Activated CD4-positive, alpha-beta T cell treated with anti-CD3 and anti-CD28 coated beads, Interleukin-2, Interleukin-6, amounts not matched to agents 100 ng/mL and 50 ng/mL, durations not matched to agents 16 hours and 8 hours (primary cell): ENCODE measurements at places on chromosomes 1 and 21.
A peak's percentile ranks its signal among the peaks of the same experiment; 100 is the strongest.

DNA sequence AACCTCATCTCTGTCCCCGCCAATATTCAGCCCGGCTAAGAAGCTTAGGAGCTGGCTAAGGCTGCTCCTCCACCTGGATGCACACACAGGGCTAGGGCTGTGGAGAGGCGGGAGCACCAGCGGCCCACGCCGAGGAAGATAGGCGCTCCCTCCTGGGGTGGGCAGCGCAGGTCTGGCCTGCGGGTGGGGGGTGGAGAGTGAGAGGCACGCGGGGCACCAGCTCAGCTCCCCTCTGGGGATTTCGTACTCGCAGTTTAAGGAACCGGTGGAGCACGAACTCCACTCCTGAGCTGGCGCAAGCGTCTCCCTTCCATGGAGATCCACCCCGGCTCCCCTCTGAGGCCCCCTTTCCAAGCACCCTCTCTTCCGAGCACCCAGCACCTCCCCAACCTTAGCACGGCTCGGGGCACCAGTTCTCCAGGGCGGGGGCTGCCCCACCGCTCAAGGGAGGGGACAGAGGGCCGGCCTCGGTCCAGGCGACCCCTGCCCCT lies 433 bp upstream of the KAZN start:
- DNase-seq, result no peak

- DNase-seq, result peak; percentile 73
Measured at GRCh38 chr1:23916209-23917131, 3.3 kb upstream of the CNR2 start.

- peak; percentile 6 for DNase-seq
Measured at GRCh38 chr1:247408100-247408499, 7.9 kb upstream of the NLRP3 start.

- DNase-seq, result peak; percentile 67
Measured at GRCh38 chr1:2556678-2557481, 709 bp downstream of the TNFRSF14 start.

DNA sequence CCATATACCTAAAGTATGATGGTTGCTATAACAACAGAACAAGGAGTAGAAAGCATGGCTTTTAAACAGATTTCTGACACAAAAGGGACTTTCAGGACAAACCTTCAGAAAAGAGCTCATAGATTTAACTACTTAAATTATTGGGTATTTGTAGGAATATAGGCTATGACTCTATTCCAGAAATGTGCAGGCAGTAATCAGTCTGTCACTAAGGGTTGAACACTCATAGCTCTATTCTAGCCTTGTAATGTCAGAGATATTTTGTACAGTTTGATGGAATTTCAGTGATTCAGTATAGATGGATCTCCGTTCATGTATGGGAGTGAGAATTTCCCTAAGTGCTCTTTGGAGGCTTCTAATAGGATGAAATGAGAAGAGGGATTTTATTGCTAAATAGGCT lies 82.8 kb downstream of the EXTL2 start:
- no peak for DNase-seq

DNA sequence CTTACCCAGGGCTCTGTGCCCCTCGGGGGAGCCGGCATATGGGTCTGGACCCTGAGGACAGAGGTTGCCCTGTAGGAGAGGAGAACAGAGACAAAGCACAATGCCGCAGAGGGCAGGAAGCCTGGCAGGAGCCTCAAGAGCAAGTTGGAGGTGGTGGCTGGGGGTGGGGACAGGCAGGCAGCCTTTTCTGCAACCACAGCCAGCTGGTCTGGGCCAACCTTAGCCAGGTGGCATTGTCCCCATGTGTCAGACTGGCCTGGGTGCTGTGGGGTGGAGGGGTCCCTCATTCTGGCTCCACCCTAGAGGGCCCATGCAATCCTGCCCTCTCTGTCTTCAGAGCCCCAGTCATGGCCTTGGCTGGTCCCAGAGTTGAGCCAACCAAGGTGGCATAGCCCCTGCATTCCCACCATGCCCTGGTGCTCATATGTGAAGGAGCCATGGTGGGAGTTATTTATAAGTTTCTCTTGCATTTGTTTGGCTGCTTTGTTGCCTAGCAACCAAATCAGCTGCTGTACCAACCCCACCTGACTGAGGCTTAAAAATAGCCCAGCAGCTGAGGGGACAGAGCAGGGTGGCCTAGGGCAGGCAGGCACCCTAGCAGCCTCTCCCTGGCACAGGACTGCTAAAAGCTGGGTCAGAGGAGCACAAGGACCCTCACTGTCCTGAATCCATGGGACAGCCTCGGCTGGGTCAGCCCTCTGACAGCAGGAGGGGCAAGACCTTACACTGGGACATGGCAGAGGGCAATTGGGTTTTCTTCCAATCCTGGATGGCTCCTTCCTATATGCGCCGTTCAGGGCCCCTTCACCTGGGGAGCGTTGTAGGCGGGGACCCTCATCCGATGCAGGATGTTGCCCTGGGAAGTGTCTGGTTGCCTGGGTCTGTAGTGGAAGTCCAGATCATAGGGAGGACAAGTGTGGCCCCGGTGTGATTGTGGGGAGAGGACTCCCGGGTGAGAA lies 19.5 kb downstream of the MAP7D1 start:
- no peak for DNase-seq

DNA sequence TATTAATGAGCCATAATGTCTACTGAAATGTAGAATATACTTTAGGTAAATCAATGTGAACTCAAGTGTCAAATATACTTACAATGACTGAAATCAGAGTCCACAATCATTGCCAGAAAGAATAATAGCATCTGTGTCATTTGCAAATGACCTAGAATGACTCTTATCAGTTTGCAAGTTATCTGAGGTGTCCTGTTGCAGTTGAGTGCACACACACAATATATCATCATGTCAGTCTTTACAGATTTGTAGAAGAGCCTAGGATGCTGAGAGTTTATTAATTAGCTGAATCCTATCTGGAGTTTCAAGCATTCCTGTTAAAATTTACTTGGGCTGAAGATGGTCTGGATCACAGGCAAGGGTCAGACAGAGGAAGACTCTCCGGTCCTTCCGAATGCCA lies 324.0 kb upstream of the GREM2 start:
- DNase-seq, result no peak

DNA sequence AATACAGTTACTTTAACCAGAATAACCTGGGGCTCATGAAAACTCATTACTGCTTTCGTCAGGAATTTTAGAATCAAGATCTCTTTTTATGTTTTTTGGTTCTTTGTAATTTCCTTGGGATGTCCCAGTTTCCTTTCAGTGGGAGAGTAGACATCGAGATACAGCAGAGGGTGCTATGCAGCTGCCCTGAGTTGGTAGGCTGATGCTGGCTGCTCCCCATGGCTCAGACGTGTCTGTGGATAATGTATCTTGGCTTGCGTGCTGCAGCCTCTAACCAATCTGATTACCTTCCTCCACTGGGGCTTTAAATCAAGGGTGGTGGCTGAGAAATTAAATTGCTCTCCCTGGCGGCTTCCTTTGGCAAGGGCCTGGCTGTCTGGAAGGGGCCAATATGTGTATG lies 253.7 kb downstream of the CACNA1E start:
- DNase-seq, result no peak

DNA sequence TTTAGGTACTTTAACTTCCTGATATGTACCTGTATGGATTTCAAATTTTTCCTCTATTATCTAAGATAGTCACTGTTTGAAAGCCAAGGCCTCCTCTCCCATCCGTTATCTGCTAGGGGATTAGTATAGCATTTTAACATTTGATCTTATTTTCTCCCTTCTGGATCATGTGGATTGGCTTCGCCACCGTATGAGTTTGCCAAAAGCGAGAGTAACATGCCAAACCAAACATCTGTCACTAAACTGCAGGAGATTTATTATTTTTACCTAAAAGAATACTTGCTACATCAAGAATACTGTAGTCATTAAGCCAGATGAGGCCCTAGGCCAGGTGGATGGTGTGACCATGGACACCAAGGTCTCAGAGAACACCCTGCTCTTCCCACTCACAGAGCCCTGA lies 28.5 kb upstream of the EEIG2 start:
- no peak for DNase-seq

- no peak for DNase-seq
Measured at GRCh38 chr1:24193046-24193445, 6.0 kb upstream of the IFNLR1 start.

- peak; percentile 69 for DNase-seq
Measured at GRCh38 chr1:99766378-99766800, at the start of gene FRRS1. TSS of gene FRRS1 (minus strand) at chr1:99766635. CDS start at chr1:99748768, 17,867 bp downstream.

GRCh38 chr1:53206735-53207379 lies 10.2 kb downstream of the CPT2 start:
- no peak for DNase-seq

GRCh38 chr21:28174701-28175100 lies 818.0 kb downstream of the LTN1 start:
- DNase-seq, result no peak

GRCh38 chr1:24751833-24752232 lies 6.6 kb downstream of the CLIC4 start:
- no peak for DNase-seq

- DNase-seq, result peak; percentile 36
Measured at GRCh38 chr1:115469703-115470476, 131.8 kb upstream of the NGF start.

DNA sequence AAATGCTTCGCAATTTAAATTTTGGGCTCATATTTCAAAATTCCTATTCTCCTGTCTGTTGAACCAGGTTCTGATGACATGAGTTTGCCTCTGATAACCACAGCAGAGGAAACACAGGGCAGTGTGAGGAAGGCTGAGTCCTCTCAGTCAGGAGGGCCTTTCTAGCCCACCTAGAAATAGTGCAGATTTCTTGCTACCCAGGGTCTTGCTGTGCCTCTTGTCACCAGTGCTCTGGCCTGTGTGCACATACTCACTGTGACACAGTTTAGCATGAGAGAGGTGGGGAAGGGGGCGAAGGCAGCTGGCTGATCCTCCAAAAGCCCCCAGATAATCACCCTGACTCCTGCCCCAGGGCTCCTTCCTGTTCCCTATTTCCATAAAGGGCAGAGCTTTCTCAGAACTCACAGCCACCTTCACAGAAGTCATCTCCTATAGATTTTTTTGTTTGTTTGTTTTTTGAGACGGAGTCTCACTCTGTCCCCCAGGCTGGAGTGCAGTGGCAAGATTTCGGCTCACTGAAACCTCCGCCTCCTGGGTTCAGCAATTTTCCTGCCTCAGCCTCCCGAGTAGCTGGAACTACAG lies 23.7 kb downstream of the ERRFI1 start:
- DNase-seq, result no peak

GRCh38 chr1:15070145-15070748 lies 83.3 kb upstream of the TMEM51 start:
- no peak for DNase-seq

- no peak for DNase-seq
Measured at GRCh38 chr1:201702936-201703335, 126.0 kb upstream of the IPO9 start.

DNA sequence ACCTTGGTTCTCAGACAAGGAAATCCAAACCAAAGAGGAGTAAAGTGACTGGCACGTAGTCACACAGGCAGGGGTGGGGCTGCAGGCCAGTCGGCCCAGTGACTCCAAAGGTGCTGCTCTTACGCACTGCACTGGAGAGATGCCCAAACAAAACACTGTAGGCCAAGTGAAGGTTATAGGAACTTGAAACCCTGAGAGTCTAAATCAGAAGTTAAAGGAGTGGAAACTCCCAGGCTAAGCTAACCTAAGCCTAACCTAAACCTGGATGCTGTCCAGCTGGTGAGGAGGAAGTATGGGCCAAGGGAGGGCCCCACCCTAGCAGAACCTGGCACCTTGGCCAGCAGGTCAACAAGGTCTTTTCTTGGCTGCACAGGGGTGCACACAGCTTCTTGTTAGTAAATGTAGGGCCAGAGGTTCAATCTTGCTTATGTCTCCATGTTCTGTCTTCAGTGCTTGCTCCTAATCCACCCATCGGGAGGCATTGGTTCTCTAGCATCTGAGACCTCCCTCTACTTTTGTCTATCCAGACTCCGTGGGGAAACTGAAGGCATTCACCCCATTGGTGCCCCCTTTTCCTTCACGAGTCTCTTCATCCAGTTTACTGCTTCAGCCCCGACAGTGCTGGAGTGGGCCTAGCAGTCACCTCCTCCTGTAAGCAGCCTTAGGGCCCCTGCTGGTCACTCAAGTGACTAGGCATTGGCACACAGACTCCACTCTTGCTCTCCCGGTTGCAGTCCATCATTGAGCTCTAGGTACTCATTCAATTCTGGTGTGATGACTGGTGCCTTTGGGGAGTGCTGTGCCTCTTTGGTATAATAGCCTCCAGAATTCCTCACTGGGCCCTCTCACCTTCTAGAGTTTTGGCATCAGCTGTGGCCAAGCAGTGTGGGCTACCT lies 12.9 kb upstream of the TMEM125 start:
- DNase-seq, result no peak

- DNase-seq, result no peak
Measured at GRCh38 chr21:28751176-28751575, 241.5 kb downstream of the LTN1 start.

- peak; percentile 71 for DNase-seq
Measured at GRCh38 chr1:206737729-206738201, 32.8 kb upstream of the IL19 start.

- no peak for DNase-seq
Measured at GRCh38 chr1:186463926-186464325, 3.0 kb upstream of the PDC start.

DNA sequence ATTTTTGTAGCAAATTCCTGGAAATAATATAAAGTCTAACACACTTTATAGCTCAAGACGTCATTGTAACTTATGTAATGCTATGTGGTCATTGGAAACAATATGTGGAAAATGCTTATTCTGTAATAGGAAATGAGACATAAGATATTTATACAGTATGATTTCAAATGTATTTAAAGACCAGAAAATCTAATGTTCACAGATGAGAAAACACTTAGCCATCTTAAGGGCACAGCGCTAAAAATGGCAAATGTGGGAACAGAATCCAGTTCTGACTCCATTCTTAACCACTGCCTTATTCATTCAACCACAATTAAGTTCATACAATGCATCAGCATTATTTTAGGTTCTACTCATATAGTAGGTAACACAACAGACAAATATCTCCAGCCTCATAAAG lies 12.5 kb downstream of the CSDE1 start:
- DNase-seq, result peak; percentile 63

- no peak for DNase-seq
Measured at GRCh38 chr1:51288578-51288977, 41.8 kb downstream of the TTC39A start.

DNA sequence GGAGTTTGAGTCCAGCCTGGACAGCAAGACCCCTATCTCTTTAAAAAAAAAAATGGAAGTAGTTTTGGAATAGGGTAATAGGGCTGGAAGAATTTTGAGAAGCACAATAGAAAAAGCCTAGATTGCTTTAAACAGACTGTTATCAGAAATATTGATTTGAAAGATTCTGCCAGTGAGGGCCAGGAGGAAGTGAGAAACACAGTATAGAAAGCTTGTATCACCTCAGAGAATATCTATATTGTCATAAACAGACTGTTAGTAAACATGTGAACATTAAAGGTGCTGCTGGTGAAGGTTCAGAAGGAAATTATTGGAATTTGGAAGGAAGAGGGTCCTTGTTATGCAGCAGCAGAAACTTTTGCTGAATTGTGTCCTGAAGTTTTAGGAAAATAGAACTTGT lies 24.8 kb upstream of the PSEN2 start:
- DNase-seq, result no peak

DNA sequence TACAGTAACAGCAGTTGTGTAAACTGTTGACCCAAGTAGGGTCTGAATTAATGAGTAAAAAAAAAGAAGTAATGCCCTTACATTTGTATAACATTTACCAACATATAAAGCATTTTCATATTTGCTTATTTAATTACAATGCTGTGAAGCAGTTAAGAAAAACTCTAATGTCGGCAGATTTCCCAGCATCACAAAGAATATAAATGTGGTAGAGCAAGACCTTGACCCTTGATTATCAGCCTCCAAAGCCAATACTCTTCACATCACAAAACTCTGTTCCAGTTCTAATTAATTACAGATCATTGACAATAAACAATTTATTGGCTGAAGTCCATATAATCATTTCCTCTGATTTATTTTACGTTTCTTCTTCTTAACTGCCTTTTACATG lies 130.2 kb downstream of the DUSP10 start:
- no peak for DNase-seq

- peak; percentile 43 for DNase-seq
Measured at GRCh38 chr1:46244656-46245371, 2.7 kb upstream of the RAD54L start.
